ENCODE measurements at places on chromosomes 6 and 20.

GRCh38 chr6:17347012-17347411 lies 46.4 kb upstream of the CAP2 start:
- DNase-seq: no peak

GRCh38 chr6:37340639-37340943 lies 13.2 kb upstream of the RNF8 start:
- DNase-seq: peak; percentile 57

- no peak for DNase-seq
Measured at GRCh38 chr6:87110636-87111035, 15.7 kb upstream of the CGA start.

DNA sequence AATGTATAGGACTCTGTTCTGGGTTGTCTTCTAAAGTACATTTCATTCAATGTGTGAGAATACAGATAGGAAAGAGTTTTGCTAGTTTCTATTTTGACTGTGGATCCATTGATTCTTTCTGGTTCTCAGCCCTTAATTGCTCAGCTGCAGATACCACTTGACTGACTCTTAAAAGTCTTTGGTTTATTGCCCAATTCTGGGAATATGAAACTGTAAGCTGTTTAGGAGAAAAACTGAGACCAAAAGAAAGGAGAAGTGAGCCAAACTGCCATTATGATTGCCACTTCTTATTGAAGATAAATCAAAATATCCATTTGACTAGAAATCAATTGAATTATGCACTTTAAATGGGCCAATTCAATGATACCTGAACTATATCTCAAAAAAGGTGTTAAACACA lies 211.4 kb downstream of the ESR1 start:
- no peak for DNase-seq

GRCh38 chr6:111922454-111923297 lies 49.4 kb upstream of the FYN start:
- DNase-seq: peak; percentile 59

DNA sequence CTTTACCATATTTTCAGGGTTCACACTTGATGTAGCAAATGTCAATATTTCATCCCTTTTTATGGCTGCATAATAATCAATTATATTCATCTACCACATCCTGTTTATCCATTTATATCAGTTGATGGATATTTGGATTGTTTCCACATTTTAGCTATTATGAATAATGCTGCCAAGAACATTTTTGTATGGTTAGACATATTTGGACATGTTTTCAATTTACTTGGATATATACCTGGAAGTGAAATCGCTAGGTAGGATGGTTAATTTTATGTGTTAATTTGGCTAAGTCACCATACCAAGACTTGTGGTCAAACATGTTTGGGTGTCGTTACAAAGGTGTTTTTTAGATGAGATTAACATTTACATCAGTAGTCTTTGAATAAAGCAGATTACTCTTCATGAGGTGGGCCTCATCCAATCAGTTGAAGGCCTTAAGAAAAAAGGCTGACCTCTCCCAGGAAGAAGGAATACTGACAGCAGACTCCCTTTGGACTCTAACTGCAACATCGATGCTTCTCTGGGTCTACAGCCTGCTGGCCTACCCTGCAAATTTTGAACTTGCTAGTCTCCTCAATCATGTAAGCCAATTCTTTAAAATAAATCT lies 196.5 kb downstream of the BACH2 start:
- no peak for DNase-seq

GRCh38 chr6:9938801-9939200 lies 476.1 kb downstream of the TFAP2A start:
- no peak for DNase-seq

DNA sequence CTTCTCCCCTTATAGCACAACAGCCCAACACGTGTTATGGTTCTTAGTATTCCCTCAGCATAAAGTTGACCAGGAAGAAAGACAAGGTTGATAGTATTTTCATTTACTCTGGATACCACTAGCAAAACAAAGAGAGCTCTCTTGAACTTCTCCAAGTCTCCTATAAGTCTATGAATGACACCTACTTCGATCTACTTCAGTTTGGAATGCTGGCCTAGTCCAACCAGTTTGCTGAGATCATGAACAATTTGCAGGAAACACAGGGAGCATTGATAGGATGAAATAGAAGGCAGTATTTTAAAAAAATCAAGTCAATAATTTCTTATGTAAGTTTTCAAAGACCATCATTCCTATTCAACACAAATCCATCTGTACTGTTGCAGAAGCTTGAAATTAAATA lies 93.6 kb downstream of the GJA10 start:
- DNase-seq: no peak

GRCh38 chr6:162684961-162685360 lies 42.6 kb downstream of the PRKN start:
- DNase-seq: no peak

GRCh38 chr6:25125736-25126135 lies 153.4 kb upstream of the CARMIL1 start:
- DNase-seq: no peak

GRCh38 chr20:36036688-36037087 lies 68.3 kb downstream of the CNBD2 start:
- no peak for DNase-seq

- no peak for DNase-seq
Measured at GRCh38 chr6:152057832-152058498, 250.5 kb downstream of the ESR1 start.

DNA sequence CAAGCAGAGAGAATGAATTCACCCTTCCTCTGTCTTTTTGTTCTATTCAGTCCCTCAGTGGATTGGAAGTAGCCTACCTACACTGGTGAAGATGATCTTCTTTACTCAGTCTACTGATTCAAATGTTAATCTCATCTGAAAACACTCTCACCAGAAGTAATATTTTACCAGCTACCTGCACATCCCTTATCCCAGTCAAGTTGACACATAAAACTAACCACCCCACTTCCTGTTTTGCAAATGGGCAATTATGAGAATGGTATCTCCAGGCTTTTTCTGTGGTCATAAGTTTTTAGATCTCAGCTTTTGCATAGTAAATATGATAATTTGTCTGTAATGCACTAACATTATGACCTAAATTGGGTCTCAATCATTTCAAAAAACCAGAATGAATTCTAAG lies 228.8 kb upstream of the ECI2 start:
- DNase-seq: no peak

GRCh38 chr20:57851025-57851682 lies 141.3 kb upstream of the PMEPA1 start:
- no peak for DNase-seq

DNA sequence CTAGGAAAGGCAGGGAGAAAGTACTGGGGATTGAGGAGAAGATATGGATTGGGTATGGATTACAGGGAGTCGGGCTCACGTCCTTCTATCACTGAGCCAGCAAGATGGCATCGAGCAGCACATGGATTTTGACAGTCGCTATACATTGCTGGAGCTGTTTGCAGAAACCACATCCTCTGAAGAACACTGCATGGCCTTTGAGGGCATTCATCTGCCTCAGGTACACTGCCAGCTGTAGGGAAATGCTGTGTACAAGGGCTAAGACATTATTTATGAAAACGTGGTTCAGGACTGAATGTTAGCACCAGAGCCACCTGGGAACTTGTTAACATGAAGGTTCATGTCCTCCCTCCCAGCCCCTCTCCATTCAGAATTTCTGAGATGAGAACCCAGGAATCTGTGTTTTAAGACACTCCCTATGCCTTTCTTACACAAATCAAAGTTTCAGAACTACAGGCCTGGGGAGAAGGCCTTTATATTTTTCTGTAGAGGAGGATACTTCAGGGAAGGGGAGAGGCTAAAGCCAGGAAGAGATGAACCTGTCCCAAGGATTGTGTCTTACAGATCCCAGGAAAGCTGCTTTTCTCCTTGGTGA lies 3.5 kb downstream of the CUL9 start:
- no peak for DNase-seq

- no peak for DNase-seq
Measured at GRCh38 chr6:111743360-111743759, 129.9 kb downstream of the FYN start.

DNA sequence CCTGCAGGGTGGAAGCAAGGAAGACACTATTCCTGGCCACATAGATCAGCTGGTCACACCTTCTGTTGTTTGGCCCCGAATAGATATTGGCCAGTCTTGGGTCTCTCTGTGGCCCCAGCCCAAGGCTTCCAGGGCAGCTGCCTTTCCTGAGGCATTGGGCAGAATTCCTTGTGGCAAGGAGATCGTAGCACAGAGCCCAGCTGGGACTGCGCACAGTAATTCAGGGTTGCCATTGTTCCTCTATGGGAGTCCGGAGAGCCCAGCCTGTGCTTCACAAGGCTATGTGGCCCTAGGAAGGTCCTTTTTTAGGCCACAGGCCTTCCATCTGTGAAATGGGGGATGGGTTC lies 6.9 kb downstream of the SGK2 start:
- DNase-seq: no peak

DNA sequence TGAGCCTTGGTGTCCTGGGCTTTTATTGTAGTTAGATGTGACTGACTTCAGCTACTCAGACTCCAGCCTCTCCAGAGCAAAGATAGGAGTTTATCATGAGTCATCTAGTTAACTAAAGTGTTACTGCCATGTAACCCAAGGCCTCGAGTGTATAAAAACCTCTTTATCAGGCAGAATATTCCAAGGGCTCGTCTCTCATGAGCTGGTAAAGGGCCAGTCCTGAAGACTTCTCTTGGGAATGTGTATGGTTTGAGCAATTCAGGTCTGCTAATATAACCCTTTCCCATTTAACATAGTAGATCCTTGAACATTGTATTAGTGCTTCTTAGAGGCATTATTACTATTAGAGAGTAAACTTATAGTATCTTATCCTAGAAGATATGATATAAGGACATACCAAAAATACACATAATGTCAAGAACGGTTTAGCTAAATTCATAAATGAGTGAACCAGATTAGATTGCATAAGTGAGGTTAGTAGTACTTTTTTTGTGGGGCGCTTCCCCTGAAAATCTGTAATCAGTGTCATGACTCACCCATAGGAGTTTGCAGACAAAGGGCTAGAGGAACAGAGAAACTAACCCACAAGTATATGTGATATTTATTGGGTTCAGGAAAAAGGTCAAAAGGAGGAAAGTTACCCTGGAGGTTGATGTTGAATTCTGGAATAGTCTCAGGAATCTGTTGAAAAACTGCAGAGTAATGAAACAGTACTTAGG lies 16.0 kb downstream of the DSE start:
- peak; percentile 80 for DNase-seq

GRCh38 chr6:125955973-125956372 lies 597 bp upstream of the HINT3 start:
- no peak for DNase-seq

- no peak for DNase-seq
Measured at GRCh38 chr6:131285548-131285947, 150.3 kb downstream of the AKAP7 start.

GRCh38 chr6:11343963-11344723 lies 111.7 kb upstream of the NEDD9 start:
- DNase-seq: no peak

DNA sequence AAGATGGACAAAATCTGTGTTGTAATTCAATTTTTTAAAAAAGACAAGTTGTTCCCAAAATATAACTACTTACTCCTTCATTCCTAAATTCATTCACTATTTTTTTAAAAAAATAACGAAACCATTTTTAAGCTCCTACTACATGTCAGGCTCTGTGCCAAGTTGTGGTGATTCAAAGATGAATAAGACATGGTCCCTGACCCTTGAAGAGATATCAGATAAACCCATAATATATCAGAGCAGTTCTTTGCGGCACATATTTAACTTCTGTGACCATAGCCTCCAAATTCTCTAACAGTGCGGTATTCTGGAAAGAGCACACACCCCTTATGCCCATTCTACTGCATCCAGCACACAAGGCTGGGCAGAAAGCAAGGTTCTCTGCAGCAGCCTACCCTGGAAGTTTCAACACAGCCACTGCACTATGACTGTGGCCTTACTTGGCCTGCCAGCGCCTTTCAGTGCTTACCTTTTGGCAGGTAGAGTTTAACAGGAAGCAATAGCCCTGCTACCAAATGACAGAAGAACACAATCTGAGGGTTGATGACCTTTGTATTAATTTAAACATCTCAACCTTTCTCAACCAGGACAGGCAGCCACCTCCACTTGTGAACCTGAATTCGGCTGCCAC lies 406.5 kb downstream of the BTBD9 start:
- DNase-seq: peak; percentile 51

DNA sequence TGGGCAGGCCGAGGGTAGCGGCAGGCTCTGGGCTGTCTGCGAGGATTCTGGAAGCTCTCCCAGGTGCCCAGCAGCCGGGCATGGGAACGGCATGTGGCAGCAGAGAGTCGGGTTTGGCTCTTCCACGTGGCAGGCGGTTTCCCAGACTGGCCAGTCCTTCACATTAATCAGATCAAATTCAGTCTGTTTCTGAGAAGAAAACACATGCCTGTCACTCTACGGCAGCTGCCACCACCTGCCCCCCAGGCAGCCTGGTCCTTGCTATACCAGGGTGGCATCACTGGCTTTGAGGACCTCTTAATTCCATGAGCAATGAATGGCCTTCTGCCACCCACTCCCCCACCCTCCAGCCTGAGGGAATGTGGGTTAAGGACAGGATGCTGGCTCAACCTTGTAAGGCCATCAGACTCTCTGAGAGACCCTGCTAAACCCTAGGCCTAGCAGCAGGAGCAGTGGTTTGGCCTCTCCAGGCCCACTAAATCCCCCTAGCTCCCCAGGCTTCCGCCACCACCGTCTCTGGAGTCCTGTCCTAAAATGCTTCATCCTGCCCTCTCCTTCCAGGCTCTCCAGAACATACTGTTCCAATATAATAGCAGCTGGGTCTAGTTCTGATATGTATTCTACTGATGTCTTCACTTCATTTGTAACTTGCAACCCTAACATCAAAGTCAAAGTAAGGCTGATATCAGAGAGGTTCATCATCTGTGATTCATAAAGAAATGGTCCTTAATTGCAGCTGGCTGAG lies 47.8 kb downstream of the PLCG1 start:
- no peak for DNase-seq

DNA sequence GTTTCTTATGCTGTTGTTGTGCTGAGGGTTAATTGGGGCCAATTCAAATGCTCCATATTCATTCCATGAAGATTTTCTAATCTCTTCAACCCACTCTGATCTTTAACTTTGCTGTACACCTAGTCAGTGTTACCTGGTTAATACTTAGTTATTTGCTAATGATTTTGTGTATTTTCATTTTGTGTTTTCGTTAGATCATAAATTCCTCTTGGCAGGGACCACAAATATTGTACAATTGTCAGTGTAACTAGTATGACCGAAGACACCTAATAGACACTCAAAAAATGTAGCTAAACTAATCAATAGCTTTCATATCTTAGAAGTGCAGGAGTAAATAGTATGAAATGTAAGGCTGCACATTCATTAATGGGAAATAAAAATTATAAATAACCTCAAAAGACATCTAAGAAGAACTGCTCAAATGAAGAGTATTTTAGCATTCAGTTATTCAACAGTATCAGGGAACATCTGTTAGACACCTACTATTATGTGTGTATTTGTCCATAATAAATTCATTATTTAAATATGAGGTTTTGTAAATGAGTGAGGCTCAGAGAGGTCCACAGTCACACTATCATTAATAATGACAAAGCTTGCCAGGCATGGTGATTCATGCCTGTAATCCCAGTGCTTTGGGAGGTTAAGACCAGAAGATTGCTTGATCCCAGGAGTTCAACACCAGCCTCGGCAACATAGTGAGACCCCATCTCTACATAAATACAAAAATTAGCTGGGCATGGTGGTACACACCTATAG lies 13.4 kb upstream of the HSF2 start:
- DNase-seq: no peak

Data from IMR-90 (cell line).